Cortex of kidney (tissue), 1 donor: ENCODE measurements at places on chromosomes 4 and X.

DNA sequence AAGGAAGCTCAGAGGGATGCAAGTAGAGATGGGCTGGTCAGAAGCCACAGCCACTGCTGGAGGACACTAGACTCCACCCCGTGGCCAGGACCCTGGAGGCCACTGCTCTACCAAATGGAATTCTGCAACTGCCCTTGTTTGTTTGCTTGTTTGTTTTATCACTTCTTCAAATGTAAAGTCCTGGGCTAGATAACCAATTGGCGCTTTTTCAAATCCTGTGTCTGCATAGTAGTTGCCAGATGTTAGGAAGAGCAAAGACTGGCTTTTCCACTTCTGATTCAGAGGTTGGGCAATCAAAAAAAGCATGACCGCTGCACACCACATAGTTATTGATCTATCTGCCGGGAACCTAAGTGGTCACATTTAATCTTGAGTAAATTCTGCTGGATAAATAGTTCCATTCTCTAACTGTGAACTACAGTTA is 255.2 kb upstream of the SFRP2 start:
- DNase-seq = no peak

- DNase-seq = no peak
These were observed 312.9 kb downstream of the NAF1 start for GRCh38 chr4:162853788-162854187.

GRCh38 chr4:92992758-92993157 is 689.0 kb downstream of the GRID2 start:
- no peak for DNase-seq

GRCh38 chr4:75895744-75896314 is 6.4 kb downstream of the PPEF2 start:
- DNase-seq = no peak

- no peak for DNase-seq
These were observed 51.4 kb downstream of the NDST3 start for GRCh38 chr4:118085700-118086099.
